ENCODE measurements at places on chromosomes 5 and 9.
A peak's percentile ranks its signal among the peaks of the same experiment; 100 is the strongest.

DNA sequence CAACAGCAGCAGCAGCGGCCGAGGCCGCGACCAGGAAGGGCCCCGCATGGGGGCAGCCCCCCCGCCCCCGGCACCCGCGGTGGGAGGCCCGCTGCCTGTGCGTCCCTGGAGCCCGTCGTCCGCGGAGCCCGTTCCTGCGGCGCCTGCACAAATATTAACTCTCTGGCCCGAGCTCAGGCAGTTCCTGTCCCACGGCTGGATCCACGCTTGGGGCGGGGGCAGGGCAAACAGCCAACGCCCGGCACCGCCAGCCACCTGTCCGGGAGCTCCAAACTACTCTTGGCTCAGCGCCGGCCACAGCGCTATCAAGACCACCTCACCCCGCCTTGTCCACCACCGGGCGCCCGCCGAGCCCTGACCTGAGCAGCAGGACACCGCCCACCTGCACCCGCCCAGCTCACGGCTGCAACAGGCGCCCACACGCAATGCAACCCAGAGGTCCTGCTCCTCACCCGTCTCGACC, at the start of gene LRRC26:
Gene LRRC26 (minus strand): TSS at position 156 of the 463 bp plus-strand sequence. CDS start 108 bp downstream, at position 48.
- no peak for DNase-seq

DNA sequence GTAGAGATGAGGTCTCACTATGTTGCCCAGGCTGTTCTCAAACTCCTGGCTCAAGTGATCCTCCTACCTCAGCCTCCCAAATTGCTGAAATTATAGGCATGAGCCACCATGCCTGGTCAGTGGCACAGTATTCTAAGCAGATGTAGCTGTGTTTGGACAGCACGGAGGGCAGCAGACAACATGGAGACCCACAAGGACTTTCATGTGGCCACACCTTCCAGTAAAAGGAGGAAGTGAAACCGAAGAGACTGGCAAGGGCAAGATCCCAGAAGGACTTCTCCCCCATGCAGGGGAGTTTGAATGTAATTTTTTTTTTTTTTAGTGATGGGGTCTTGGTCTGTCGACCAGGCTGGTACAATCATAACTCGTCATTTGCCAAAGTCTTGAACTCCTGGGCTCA, 172.2 kb downstream of the TRPM3 start:
- no peak for DNase-seq

DNA sequence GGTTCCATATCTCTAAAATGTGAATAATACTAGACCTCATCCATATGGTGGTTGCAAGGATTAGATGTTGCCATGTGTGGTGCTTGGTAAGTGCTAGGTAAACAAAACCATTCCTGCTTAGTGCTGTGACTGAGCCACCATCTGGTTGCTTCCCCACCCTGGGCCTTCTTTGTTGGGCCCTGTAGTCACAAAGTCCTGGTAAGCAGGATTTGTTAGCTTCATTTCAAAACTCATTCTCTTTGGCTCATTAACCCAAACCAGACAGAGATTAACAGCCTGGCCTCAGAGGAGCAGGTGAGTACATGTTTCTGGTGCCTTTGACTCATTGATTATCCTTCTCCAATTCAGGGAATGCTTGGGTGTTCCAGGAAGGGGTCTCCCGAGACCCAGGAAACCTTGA, 240.2 kb downstream of the ARHGAP26 start:
- DNase-seq, result no peak

DNA sequence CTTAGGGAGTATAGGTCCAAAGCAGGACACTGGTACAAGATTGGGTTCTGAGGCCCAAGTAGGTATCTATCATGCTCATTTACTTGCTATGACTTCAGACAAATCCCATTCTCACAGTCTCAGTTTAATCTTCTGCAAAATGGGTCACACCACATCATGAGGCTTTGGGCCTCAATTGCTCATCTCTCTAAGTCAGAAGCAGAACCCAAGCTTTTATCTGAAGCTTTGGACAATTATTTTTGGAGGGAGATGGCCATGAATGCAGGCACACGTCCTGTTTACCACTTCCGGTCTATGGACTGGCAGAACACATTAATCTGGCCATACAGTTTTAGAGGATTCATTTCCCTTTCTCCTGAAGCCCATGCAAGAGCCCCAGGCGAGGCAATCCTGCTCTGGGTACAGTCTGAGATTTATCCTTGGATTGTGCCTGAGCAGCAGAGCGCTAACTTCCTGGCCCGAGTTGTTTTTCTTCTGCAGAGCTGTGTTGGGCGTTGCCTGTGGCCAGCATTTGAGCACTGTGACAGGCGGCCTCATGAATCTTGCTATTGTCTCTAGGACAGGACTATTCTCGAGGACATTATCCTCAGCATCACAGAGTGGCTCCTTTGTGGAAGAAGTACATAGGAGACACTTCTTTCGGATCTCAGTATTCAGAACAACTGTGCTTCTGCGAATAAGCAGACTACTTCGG, 16.1 kb downstream of the SLC22A4 start:
- DNase-seq, result no peak

GRCh38 chr5:141434006-141434405, 3.7 kb downstream of the PCDHGA12 start:
- no peak for DNase-seq

- no peak for DNase-seq
Measured at GRCh38 chr9:124468061-124468740, 17.9 kb downstream of the ADGRD2 start.

- DNase-seq, result no peak
Measured at GRCh38 chr9:75739884-75740611, 150.4 kb upstream of the PCSK5 start.

GRCh38 chr5:91382530-91383026, 539 bp downstream of the ARRDC3 start:
- peak; percentile 73 for DNase-seq

DNA sequence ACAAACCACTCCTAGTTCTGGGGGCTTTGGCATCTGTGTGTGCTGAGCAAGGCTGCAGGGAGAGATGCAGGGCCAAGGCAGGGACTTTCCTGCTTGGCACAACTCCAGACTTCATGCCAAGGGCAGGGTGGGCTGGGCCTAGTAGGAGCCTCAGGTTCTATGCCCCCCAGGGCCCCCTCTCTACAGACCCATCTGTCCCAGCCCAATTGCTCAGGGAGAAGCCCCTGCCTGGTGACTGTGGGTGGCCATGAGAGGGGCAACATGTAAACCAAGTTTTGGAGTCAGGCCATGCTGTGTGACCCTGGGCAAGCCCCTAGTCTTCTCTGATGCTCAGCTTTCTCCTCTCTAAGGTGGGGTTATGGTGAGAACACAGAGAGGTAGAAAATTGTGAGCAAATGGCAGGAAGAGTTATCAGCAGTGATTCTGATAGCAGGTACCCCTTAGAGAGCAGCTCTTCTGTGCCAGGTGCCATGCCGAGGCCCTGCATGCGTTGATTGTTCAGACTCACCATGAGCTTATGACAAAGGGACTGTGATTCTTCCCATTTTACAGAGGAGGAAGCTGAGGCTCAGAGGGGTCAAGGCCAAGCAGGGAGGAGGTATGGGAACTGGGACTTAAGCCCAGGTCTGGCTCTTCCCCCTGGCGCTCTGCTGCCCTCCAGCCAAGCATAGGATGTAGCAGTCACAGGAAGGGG, 5.2 kb downstream of the OLFML2A start:
- DNase-seq, result no peak

DNA sequence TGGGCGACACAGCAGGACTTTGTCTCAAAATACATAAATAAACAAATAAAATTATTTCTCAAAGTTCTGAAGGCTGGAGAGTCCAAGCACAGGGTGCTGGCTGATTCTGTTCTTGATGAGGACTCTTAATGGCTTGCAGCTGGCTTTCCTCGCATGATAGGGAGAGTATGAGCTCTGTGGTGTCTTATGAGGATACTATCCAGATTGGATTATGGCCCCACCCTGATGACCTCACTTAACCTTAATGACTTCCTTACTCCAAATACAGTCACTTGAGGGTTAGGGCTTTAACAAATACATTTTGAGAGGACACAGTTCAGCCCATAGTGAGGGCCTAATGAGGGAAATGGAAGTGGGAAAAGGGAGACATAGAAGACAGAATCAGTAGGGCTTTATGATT, 87.7 kb downstream of the FOCAD start:
- no peak for DNase-seq

GRCh38 chr5:40171971-40172370, 507.7 kb upstream of the PTGER4 start:
- no peak for DNase-seq

GRCh38 chr9:69743930-69744329, 15.9 kb downstream of the PTAR1 start:
- DNase-seq, result no peak

DNA sequence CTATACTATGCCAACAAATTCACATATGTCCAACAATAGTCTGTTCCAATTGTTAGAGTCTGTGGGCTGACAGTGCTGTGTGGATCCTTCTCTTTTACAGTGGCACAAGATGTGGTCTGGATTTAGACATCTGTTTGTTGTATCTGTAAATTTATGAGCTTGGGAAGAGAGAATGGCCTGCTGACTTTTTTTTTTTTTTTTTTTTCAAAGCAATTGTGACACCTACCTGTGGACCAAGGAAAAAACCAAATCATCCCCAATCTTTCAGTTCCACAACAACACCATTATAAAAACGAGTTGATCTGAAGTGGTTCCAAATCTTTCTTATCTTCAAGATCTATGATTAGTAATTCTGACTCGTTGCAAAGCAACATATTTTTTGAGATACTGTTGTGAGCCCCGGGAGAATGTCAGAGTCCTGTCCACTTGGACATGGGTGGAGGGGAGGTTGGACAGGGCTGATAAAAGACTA, 4.9 kb downstream of the IRX2 start:
- DNase-seq, result no peak

DNA sequence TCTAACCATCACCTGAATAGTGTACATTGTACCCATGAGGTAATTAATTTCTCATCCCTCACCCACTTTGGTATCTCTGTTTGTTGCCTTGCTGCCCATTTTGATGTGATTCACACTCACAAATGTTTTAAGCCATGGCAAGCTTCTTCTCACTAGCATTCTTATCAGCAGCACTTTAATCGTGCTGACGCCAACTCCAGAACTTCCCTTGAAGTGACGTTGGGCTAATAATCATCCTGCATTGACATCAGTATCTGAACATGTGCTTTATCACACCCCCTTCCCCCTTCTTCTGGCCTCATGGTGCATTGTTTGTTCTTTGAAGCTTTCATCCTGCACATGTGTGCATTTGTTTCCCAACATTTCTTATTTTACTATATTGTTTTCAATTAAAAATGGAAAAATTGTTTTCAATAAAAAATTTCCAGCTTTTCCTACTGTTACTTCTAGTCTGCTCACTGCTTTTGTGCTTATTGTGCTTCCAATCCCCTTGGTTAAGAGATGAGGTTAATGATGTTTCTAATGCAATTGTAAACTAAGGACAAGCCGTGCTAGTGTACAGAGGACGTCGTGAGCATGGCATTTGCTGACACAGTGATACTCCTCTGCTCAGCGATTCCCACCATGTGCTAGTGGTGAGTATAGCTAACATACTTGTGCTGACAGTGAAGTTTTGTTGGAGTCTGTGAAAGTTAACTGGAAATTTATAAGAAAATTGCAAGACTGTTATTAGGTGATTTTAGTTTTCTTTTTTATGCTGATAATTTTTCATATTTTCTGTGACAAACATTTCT, 238.5 kb downstream of the KDM4C start:
- DNase-seq, result no peak

GRCh38 chr5:41182666-41183065, 30.7 kb downstream of the C6 start:
- DNase-seq, result no peak

GRCh38 chr9:129105857-129106694, 4.5 kb downstream of the CRAT start:
- no peak for DNase-seq

GRCh38 chr5:57906671-57907070, 424.1 kb upstream of the ACTBL2 start:
- peak; percentile 3 for DNase-seq

DNA sequence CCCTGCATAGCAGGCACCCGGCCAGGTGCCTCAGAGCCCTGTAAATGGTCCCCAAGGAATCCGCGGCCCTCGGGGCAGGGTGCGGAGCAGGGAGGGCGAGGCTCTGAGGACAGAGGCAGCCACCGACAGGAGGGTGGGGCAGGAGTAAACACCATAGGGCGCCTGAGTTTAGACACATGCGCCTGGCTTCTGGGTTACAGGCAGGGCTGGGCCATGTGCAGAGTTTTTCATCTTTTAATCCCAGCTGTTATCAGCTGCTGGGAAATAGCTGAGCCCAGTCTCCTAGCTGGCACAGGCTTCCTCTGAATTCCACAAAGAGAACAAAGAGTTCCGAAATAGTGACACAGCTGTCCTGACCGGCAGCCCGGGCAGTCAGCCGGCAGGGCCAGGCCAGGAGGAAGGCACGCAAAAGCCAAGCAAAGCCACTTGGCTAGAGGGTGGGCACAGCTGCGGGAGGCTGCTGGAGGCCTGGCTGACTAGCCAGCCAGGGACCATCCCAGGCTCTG, 98.9 kb upstream of the PHYKPL start:
- peak; percentile 89 for DNase-seq
